ENCODE measurements at places on chromosomes 3 and 15.
A peak's percentile ranks its signal among the peaks of the same experiment; 100 is the strongest.

- no peak for DNase-seq
Observed at GRCh38 chr3:46221938-46222337, 13.8 kb upstream of the CCR1 start.

DNA sequence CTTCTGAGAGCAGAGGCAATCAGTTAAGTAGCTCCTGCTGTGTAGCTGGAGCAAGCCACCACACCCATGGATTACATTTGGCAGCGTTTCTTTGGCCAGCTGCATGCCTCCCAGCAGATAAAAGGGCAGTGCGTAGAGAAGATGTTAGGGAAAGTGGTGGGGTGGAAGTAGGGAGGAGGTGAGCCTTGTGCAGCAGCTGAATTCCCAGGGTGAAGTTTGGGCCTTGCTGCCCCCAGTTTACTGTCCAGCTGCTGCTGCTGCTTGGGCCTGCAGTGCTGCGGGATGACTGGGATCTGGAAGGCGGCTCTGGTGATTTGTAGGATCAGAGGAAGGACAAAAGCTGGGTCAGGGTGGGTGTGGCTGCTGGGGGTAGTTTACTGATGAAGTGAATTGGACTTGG lies 318.7 kb upstream of the C2CD4B start:
- no peak for DNase-seq

DNA sequence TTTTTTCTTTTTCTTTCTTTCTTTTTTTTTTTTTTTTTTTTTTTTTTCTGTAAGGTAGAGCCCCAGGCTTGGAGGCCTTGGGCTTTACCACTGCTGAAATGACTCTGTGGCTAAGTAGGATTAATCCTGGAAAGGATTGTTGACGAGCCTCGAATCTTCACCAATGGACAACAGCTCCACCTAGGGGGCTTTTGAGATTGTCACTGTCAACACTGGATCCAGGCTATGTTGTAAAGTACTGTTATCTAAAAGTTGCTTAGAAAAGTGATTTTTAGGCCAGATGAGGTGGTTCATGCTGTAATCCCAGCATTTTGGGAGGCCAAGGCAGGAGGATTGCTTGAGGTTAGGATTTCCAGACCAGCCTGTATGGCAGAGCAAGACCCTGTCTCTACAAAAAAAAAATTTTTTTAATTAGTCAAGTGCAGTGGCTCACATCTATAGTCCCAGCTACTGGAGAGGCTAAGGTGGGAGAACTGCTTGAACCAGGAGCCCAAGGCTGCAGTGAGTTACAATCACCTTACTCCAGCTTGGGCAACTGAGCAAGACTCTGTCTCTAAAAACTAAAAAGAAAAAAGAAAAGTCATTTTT lies 41.6 kb downstream of the KLHL18 start:
- peak; percentile 35 for DNase-seq

DNA sequence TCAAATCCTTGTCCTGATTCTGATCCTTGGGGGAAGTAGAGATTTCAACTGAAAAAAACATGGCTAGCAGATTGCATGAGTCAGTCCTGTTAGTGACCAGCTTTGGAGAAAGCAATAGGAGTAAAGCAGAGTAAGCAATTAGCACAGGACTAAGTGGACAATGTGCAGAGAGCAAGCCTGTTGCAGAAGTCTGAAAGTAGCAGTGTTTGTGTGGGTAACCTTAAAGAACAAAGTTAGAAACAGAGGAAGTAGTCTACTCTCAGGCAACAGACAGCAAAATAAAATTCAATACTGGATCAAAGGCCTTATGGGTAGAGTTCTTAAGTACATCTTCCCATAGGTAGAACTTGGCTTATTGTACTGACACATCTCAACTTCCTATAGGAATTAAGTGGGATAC lies 916.8 kb downstream of the CADM2 start:
- DNase-seq: no peak

DNA sequence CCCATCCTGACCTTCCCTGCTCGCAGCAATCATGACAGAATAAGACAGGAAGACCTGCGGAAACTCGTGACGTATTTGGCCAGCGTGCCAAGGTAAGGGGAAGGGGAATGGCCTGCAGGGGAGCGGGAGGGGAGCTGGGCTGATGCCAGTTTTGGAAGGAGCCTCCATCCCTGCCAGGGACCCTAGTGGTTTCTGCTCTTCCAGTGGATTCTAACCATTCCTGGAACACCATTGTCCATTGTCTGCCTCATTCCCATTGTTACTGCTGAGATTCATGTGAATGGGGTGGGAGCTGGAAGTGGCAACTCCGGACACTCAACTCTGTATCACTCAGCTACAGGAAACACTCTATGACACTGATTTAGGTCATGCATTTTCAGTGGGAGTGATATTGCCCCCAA lies 242.9 kb upstream of the ROPN1 start:
- no peak for DNase-seq

DNA sequence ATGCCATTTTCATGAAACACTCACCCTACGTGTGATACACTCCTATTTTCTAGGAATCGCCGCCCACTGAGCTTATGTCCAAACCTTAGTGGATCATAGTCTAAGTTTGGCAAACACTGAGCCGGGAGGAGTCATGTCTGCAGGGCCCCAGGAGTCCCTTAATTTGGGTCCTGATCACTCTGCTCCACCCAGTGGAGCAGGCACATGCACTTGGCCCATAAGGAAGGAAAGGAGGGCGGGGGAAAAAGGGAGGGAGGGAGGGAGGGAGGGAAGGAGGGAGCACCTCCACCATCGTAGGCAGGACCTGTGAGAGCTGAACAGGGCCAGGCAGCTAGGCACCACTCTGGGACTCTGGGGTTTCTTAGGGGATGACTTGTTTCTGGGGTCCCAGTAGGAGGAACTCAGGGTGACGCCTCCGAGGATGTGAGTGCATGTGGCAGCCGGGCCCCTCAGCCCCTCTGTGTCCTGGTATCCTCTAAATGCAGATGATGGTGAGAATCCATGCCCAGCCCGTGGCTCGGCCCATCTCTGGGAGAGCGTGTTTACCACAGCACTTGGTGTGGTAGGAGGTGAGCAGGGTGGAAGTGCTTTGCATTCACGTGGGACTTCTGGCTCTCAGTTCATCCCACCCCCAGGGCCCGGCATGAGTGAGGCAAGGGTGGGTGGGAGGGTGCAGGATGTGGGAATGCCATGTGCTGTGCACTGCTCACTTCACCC lies 109.4 kb downstream of the KLF13 start:
- DNase-seq: no peak

- DNase-seq: no peak
Observed at GRCh38 chr15:32778391-32779176, 60.8 kb downstream of the GREM1 start.

- DNase-seq: peak; percentile 6
Observed at GRCh38 chr3:161890147-161890625, 393.6 kb downstream of the OTOL1 start.

DNA sequence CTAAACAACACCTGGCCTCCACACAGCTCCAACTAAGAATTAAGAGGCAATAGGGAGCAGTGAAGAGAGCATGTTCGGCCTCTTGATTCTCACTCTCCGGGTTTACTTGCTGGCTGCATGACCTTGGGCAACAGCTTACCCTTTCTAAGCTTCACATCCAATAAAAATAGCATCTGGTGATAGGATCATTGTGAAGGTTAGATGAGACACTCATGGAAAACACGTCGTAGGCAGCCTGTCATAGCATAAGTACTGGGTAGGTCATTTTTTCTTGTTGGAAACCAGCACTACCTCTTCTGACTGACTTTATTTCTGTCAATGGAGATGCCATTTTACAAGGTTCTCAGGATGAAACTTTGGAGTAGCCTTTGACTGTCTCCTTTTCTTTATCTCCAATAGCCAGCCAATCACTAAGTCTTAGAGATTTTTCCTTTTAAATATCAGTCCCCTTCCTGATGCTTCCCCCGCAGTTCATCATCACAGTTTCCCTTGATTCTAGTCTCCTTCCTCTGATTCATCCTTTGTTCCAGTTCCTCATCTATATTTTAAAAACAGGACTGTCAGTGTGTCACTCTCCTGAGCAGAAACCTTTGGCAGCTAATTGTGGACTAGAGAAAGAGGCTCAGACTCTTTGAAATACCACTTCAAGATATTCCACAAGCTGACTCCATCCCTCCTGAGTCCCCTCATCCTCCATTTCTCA lies 271.5 kb downstream of the SLC9A9 start:
- DNase-seq: no peak

DNA sequence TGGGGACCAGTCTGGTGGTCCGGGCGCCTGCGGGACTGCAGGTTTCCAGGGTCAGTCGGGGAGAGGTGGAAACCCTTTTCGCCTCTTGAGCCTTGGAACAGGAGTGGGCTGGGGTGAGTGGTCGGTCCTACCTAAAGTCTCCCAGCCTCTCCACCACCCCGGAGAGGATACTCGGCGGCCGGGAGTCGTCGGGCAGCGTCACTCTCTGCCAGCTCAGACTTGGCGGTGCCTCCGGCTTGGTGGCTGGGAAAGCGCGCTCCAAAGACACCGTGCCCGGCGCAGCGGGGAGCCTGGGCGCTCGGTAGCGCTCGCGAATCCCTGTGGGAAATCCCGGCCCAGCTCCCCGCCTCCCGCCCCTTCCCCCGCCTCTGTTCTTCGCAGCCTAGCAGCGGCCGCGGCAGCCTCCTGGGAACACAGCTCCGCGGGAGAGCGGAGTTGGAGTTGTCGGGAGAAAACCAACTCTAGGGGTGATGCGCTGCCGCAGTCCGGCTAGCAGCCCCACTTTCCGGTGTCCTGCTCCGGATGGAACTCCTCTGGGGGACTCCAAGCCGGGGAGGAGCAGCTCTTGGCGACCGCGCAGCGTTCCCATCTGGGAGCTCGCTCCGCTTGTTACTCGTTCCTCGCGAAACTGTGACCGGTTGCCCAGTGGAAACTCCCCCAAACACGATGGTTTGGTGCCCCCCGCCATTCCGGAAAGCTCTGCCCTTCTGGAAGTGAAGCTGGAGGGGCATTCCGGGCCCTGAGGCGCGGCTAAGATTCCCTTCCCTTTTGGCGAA lies 1.4 kb downstream of the EPHB1 start:
- no peak for DNase-seq

GRCh38 chr3:44018926-44019325 lies 222.8 kb upstream of the TOPAZ1 start:
- no peak for DNase-seq

DNA sequence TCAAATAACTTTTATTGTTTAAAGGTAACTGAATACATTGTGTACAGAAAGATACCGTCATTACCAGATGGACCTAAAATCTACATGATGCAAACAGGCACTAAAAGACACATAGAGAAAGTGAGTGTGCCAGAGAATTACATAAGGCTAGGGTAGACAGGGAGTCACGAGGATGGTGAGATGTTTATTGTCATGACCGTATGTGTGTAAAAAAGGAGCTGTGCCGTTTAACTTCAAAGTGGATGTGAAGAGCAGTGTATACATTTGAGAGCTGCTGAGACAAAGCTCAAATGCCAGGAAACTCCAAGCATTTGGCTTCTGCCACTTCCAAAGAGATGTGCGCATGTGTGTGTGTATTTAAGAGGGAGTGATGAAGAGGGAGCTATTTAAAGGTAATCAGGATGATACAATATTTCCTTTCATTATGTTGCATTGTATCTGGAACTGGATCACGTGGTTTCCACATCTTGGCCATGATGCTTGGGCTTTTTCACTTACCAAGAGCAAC lies 51.4 kb upstream of the IGF1R start:
- DNase-seq: no peak

DNA sequence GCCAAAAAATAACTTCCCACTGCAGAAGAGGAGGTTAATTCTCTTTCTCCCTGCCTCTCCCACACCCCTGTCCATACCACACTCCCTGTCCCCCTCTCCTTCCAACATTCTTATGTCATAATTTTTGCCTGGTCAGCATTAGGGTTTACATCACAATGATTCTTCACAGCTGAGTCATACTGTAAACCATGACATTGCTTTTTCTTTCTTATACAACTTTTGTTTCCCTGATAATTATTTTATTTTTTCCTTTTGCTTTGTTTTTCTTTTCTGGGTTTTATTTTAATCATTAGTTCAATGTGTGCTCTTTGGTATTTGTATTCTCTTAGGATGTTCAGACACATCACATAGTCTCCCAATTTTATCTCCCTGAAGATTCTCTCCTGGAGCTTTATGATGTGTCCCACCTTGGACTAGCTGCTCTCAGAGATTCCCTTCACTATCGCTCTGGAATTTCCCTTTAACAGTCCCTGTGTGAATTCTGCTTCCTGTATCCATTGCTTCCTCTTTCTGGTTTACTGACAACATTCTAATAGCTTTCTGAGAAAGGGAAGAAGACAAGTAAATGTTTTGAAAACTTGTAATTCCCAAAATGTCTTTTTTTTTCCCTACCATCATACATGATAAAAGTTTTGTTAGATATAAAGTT lies 70.7 kb downstream of the SOX2 start:
- DNase-seq: no peak

DNA sequence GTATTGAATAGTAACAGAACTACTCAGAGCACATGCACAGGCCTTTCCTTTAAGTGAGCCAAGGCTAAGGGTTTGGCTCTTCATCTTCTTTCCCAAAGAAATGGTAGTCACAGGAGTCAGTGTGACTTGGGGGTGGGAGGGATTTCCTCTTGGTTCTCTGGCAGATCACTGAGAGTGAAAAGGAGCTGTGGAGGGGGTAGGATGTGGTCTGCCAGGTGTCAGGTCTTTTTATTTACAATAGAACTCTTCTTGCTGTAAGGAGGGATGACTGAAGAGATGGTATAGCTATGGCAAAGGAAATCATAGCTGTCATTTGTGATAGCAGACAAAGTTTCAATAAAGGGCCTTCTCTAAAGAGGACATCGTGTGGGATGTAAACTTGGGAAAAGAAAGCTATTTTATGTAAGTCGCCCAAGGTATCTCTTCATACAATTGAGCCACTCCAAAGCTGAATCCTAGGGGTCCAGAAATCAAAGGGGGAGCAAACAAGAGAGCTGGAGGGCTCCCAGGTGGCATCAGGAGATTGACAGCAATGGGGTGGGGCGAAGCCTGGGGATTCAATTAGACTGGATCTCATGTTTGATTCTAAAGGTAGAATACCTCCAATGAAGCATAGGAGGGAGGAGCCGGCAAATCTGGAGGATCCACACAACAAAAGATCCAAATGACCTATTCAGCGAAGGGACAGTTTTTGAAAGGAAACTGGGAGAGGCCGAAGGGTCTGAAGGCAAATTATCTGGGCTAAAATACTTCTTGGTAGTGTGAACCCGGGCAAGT lies 20.0 kb upstream of the CHD2 start:
- no peak for DNase-seq

DNA sequence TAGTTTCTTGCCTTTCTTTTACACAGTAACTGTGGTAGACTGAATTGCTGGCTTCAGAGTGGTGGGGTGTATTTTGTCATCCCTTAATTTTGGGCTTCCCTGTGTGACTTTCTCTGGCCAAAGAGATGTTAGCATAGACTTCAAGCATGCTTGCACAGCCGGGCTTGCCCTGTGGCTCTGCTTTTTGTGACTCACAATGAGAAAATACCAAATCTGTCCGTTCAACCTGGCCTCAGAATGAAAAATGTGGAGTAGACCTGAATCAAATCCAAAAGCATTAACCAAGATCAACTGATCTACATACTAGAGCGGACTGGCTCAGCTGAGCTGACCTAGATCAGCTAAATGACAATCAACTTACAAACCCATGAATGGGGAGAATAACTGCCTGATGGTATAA lies 51.4 kb downstream of the PLAAT1 start:
- DNase-seq: no peak

- no peak for DNase-seq
Observed at GRCh38 chr15:48592933-48593332, 52.6 kb downstream of the FBN1 start.

GRCh38 chr3:46276497-46277099 lies 34.3 kb downstream of the CCR3 start:
- peak; percentile 17 for DNase-seq

All from SHP77 (cell line).